Caudate nucleus (tissue), 63 donors: ENCODE measurements at places on chromosomes 5 and 9.

GRCh38 chr9:129440435-129441186 lies 180.3 kb downstream of the C9orf50 start:
- no peak for DNase-seq

DNA sequence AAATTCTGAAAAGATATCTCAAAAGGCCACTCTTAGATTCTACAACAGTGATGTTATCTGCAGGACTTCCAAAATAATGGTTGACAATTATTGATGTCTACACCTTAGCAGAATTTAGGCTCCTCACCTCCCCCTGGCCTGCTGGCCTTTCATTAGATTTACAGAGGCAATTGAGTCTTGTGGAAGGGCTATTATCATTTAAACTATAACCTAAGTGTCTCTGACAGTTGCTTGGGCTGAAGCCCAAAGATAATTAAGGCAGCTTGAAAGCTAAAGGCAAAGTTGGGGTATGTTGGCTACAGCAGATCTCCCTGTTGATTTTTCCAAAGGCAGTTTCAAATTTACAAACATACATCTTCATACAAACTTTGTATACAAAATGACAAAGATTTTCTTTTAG lies 912.3 kb downstream of the TAF11L14 start:
- no peak for DNase-seq

GRCh38 chr5:147303976-147304375 lies 69.2 kb downstream of the STK32A start:
- no peak for DNase-seq

DNA sequence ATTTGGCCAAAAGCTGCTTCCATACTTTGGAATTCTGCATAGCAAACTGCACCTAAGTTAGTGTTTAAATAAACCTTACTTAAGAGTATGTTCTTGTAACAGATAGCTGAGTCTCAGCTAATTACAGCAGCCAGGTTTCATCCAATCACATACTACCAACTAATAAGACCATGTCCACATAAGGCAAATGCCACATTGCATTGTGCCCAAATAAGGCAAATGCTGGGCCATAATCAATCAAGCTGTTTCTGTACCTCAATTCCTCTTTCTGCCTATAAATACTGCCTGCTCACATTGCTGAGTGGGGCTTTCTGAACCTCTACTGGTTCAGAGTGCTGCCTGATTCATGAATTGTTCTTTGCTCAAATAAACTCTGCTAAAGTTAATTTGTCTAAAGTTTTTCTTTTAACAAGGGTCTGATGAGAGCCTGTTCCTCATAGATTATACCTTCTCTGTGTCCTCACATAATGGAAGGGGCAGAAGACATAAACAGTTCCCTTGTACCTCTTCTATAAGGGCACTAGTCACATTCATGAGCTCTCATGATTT lies 4.4 kb upstream of the OXCT1 start:
- no peak for DNase-seq

DNA sequence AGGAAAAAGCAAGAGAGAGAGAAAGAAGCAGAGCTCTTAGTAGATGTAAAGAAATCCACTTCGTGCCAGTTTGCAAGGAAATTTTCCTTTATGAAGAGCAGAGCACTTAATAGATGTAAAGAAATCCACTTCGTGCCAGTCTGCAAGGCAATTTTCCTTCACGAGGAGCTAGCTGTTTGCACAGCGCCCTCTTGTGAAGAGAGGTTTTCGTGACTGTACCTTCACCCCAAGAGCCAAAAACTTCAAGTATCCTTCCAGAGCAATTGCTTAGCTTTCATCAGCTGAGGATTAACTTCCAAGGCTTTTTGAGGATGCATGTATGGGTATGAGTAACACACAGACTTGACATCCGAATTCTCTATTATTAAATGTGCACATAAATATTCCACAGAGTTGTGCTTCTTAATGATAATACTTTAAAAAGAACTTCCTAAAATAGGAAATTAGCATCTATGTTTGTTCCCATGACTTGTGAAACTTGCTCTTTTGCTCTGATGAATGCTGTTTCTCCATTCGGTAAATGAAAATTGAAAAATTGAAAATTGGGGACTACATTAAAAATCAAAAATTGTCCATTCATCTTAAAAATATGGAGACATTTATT lies 525.6 kb downstream of the PDE4D start:
- DNase-seq: peak; percentile 42

- no peak for DNase-seq
Measured at GRCh38 chr9:137772281-137772873, 105.2 kb upstream of the CACNA1B start.

DNA sequence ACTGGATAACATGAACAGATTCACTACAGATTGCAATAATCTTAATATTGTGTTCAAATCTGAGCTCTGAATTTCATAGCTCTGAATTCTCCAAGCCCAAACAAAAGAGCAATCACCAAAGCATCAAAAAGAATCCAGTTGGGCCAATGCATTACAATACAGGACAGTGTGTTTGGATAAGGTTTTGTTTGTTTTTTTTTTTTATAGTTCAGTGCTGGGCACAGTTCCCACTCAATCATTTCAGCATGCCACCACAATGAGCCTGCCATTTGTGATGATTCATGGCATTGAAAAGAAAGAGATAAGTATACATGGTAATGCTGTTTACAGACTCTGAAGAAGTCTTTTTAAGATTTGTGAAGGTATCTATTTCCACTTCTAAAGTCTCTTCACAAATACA lies 1.7 kb upstream of the HTR1A start:
- no peak for DNase-seq

GRCh38 chr5:141944076-141944475 lies 13.9 kb downstream of the PCDH12 start:
- no peak for DNase-seq

DNA sequence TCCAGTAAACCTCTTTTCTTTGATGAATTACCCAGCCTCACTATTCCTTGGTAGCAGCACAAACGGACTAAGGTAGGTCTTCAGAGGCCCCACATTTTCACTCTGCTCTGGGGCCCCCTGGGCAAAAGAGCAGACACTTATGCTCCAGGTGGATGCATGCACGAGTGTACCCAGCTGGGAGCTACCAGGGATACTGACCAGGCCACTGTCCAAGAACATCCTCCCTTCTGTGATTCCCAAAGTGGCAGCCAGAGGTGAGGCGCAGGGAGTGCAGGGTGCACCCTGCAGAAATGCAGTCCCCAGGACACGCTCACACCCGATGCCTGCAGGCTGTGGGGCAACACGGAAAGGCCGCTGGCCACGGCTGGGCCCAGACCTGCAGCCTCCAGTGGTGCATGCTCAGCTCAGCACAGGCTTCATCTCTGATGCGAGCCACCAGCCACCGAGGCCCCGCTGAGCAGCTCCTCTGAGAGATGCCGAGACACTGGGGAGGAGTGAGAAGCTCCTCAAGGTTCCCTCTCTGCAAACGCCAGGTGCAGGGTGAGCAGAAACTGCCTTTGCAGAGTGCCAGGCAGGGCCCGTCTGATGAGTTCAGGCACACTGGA lies 48.1 kb upstream of the OLFM1 start:
- DNase-seq: no peak

DNA sequence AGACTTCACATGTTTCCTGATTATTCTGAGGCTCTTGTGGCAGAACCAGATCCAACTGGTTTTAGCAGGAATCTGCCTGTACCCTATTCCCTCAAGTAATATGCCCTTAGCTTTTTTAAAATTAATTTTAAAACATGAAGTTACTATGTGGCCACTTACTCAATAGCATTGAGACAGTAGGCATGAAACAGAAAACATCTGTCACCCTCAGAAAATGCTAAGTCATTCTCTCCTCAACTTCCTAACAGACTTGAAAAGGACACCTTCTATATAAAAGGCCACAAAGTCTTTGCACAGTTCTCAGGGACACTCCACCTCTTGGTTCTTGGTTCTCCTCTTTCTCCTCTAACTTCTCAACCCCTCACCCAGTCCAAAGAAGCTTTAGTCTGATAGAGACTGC lies 277.8 kb downstream of the RAB3C start:
- DNase-seq: no peak

- no peak for DNase-seq
Measured at GRCh38 chr5:139358064-139358463, 16.4 kb downstream of the PAIP2 start.

GRCh38 chr5:58765058-58765457 lies 182.2 kb downstream of the RAB3C start:
- DNase-seq: no peak

DNA sequence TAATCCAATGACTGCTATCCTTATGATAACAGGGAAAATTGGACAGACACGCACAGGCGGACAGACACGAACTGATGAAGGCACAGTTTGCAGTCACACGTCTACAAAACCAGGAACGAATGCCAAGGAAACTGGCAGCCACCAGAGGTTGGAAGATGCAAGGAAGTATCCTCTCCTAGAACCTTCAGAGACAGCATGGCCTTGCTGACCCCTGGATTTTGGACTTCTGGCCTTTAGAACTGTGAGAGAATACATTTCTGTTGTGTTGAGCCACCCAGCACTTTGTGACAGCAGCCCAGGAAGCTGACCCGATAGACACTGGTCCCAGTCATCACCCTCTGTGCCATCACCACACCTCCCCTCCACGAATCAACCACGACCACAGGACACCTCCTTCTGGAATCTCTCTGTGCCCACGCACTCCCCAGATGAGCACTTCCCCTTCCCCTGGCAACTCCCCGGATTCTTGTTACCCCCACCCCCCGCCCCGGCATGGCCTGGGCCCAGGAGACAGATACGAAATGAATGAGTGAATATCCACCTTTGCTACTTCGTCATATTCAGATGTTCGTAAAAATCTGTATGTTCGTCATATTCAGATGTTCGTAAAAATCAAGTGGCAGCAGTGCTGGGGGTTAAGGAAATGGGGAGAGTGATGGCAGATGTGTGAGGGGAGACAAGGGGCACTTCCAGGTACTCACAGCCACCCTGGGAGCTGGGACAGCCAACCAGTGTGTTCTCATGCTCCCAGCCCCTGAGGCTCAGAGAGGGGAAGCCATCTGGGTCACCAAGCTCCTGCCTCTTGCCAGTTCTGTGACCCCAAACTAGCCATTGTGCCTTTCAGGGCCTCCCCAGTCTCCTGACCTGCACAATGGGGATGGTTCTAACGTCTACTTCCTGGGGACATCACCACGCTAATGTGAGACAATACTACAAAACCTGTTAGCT lies 18.5 kb downstream of the GBGT1 start:
- no peak for DNase-seq

DNA sequence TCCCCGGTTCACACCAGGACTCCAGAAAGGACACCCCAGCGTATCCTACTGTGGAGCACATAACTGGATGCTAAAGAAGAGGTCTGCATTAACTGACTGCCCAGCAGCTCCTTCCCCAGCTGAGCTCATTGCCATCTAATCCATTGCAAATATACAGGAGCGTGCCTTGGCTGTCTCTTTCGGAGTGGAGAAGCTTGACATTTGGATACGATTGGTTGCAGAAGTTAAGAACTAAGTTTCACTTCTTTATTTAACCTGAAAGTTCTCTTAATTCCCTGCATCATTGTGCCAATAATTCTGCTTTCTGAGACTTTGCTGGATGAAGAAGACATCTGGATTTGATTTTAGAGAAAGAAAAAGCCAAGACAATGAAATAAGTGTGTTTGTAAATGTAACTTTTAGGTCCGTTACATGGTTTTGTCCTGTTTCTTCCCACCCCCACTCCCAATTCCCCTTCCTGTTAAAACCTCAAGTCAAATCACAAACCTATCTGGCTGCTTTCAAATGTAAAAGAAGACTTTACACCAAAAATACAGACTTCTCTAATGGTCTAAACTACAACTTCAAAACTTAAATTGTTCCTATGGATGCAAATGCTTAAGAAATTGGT lies 33.9 kb downstream of the TAS2R1 start:
- DNase-seq: no peak

DNA sequence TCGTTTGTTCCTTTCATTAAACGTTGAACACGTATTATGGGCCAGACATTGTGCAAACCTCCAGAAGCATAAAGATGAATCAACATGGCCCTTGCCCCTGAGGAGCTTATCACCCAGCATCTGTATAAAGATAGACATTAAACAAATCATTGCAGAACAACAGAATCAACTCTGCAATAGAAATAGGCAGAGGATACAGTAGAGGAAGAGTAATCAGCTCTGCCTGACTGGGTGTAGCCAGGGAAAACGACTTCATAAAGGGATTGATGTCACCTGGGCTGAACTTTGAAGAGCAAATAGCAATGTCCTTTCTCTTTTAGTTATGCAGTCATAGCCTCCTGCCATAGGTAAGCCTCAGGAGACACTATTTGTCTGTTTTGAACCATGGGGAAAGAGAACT lies 13.4 kb downstream of the RGS7BP start:
- no peak for DNase-seq

DNA sequence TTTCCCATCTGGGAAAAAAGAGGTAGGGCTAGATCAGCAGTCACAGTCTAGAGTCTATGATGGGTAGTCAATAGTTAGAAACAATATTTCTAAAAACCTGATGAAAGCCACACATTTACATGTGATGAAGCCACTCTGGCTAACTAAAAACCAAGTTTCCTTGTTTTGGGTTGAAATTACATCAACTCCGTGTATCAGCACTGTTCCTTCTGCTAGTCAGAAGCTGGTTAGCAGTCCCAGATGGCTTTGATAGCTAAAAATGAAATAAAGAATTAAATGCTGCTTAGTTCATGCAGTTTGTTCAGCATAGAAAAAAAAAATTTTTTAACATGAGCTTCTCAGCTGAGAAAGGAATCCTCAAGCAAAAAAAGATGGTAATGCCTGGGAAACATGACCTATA lies 136.7 kb downstream of the FAM114A2 start:
- DNase-seq: no peak

GRCh38 chr9:107348836-107349235 lies 65.8 kb downstream of the RAD23B start:
- no peak for DNase-seq

- no peak for DNase-seq
Measured at GRCh38 chr9:27193886-27194285, 84.9 kb downstream of the TEK start.

- no peak for DNase-seq
Measured at GRCh38 chr9:133687856-133688761, 50.0 kb downstream of the SARDH start.

DNA sequence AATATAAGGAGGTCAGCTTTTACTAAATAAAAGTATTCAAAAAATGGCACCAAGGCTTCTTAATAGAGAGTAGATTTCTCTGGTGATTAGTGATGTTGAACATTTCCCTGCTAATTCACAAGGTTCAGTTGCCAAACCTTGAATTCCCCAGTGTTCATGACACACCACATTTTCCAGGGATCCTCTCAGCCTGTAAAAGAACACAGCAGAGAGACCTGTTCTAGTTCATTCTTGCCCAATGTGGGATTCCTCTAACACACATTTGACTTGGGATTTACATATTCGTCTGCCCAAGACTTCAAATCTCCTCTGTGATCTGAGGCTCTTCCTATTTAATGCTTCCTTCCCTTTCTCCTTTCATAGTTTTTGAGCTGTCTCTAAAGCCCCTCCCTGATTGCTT lies 273.2 kb upstream of the CDH9 start:
- no peak for DNase-seq

- DNase-seq: no peak
Measured at GRCh38 chr9:20558566-20559016, 63.7 kb downstream of the MLLT3 start.

- no peak for DNase-seq
Measured at GRCh38 chr9:81489046-81489445, 200.3 kb downstream of the TLE1 start.

- no peak for DNase-seq
Measured at GRCh38 chr9:95383185-95383676, 65.7 kb upstream of the FANCC start.
